ENCODE measurements at places on chromosomes 12 and 14.

DNA sequence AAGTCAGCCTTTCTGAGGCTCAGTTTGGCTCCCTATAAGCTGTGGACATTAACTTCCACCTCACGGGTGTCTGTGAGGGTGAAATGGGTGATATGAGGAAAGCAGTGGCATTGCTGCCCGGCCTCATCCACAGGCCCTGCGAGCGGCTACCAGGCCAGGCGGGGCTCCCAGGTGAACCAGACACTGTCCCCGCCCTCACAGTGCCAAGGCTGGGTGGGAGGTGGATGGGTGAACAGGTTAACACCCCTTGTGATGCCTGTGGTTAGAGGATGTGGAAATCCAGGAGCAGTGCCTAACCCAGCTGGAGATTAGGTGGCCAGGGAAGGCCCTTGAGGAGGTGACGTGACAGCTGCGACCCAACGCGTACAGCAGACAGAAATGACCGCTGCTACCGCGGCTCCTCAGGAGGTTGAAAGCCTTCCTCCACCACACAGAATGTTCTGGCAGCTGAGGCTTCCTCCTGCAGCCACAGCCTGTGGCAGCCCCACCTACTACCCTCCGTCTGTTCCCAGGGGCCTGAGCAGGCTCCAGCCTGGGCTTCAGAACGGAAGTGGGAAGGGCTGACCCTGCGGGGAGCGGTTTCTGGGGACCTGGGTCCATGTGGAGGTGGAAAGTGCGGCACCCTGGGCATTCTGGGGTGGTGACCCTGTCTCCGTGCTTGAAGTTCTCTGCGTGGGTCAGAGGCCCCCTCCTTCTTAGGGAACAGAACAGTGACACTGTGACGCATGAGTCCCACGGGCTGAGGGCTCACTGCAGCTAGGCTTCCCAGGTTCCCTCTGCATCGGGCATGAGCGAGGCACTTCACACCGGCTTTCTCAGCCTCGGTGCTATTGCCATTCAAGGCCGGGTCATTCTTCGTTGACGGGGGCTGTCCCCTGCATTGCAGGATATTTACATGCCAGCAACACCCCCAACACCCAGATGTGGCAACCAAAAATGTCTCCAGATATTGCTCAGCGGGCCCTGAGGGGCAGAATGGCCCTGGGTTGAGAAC, 9.7 kb downstream of the MMAB start:
- DNase-seq: no peak

DNA sequence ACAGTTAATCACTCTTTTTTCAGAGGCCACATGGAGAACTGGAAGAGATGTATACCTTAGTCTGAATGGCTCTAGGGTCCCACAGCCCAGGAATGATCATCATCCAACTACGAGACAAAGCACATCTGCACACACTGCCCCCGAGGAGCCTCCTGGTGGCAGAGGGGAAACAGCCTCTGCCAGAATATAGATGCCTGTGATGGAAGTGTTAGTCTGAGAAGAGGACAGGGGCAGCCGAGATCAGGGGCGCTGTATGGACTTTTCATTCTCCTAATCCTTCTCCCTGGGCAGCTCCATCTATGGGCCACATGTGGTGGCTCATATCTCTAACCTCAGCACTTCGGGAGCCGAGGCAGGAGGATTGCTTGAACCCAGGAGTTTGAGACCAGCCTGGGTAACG, 82.8 kb upstream of the CAPRIN2 start:
- no peak for DNase-seq

DNA sequence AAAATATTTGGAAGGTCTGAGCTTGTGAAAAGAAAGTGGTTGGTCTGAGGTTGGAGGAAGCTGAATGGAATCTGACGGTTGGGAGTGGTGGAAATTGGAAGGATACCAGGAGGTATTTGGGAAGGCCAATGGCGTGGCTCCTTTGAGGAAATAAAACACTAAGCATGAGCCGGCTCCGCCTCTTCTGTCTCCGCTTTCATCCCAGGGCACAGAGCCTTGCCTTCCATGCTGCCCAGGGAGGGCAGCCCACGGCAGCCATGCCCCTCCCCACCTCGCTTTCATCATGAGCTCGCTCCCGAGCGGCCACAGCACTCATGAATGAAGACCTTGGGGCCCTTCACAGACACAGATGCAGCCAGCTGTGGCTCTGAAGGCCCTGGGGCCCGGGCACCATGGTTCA, 36.2 kb downstream of the HSP90AA1 start:
- DNase-seq: no peak

DNA sequence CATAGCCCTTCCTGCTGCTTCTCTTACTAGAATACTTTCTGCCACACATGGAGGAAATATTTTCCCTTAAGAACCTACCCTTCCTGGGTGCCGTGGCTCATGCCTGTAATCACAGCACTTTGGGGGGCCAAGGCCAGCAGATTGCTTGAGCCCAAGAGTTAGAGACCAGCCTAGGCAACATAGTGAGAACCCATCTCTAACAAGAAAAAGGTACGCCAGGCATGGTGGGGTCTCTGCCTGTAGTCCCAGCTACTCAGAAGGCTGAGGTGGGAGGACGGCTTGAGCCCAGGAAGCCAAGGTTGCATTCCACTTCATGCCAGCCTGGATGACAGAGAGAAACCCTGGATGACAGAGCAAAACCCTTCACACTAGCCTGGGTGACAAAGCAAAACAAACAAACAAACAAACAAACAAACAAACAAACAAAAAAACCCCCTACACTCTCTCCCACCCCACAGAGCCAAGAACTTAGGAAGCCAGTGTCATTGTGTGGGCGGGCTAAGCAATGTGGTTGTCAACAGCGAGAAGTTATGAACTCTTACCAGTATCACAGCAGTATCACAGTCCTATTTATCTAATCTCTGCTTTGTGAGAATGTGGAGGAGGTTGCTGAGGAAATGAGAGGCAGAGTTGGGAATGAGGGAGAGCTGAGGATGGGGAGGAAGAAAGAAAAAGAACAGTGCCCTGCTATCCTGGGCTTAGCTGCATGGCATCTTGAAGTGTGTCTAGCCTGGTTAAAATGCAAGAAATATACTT, 53.8 kb upstream of the CLEC14A start:
- no peak for DNase-seq

- DNase-seq: no peak
Observed at GRCh38 chr12:112347581-112347982, 34.6 kb downstream of the HECTD4 start.

DNA sequence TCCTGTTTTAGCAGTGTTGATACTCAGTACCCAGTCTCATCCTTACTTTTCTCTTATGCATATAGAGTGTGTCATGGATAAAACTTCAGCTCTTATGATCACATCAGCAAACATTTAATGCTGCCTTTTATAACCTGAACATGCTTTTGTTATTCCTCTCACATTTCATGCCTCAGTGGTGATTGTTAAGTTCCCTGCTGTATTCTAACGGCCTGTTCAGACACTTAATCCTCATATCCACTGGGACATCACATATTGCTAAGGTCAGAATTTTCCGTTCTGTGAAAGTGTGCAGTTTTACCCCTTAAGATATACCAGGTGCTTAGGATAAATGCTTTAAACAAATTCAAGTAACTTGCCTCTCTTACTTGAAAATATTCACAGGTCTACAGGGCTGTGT, 268.7 kb upstream of the SEL1L start:
- no peak for DNase-seq

DNA sequence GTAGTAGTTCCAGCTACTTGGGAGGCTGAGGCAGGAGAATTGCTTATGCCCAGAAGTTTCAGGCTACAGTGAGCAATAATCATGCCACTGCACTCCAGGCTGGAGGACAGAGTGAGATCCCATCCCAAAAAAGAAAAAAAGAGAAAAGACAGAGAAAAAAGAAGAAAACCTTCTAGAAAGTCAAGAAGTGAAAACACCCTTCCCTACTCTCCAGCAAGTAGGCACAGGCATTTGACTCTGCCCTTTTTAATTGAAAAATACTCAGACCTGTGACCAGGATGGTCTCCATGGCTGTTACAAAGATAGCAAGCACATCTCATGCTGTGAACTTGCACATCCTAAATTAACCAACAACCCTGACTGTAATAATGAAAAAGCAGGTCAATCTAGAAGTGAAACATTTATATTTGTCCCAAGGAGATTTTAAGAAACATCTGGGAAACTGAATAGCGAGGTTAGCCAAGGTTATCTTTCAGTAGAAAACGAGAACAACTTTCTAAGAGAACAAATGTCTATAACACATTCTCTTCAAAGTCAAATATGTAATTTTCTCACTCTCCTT, 2.0 kb downstream of the TMTC1 start:
- DNase-seq: no peak

DNA sequence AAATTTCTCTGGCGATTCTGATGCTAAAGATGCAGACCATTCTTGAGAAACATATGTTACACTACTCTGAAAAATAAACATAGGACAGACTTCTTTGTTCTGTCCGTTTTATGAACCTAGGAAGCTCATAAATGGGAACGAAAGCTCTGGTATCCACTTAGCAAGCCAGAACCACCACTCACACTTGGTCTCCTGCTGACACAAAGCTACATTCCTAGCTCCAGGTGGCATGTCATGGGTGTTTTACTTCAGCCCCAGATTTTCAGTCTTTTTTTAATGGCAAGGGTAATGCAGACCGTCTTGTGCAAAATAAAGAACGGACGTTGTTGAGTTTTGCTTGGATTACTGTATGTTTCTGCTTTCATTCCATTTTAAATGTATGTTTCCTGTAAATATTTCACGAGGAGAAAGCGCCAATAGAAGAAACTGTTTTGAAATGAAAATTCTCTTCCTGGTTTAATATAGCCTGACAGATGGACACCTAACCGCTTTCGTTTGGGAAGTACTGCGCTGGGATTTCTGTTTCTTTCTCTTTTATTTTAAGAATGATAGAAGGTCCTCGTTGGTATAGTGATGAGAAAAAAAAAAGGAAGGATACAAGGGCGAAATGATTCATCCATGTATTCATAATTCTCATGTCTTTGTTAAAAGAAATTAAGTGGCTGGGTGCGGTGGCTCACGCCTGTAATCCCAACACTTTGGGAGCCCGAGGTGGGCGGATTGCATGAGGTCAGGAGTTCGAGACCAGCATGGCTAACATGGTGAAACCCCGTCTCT, 871 bp upstream of the COQ5 start:
- DNase-seq: no peak

GRCh38 chr12:58346032-58346632, 404.8 kb downstream of the ATP23 start:
- no peak for DNase-seq

GRCh38 chr12:31017535-31017934, 56.1 kb upstream of the DDX11 start:
- no peak for DNase-seq

DNA sequence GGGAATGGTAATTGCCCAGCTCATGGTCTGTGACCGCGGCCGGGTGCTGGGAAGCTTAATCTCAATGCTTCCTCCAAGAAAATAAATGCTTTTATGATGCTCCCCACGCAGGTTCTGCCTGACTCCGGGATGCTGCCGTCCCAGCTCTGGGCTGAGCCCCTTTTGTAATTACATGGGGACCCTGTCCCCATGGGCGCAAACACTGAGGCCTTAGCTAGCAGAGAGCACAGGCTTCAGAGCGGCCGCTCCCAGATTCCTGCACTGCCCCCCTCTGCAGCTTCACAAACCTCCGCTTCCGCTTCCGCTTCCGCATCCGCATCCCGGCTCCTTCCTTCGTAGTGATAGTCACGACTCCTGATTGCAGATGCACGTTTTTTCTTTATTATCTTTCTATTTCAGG, 129.5 kb downstream of the KIF26A start:
- DNase-seq: no peak

- no peak for DNase-seq
Observed at GRCh38 chr14:91883753-91884152, 16.4 kb upstream of the TC2N start.

GRCh38 chr12:87809916-87810315, 219.3 kb downstream of the C12orf50 start:
- DNase-seq: no peak

GRCh38 chr12:10339053-10339840, 31.6 kb downstream of the KLRD1 start:
- DNase-seq: no peak

DNA sequence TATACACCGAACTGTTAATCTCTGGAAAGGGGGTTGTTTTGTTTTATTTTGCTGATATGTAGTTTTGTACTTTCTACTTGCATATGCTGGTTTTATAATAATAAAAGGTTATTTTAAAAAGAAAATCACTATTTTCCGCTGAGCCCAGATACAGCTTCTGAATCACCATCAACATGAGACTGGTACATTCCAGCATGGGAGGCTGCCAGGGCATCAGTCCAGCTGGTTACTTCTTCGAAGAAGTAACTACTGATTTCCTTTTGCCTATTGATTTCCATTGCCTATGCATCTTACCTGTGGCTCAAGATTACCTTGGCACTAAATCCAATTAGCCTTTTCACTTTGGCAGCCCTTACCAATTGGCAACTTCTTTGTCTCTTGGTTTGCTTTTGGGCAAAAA, 11.7 kb upstream of the OSBPL8 start:
- no peak for DNase-seq

- DNase-seq: no peak
Observed at GRCh38 chr14:51822499-51822898, 37.9 kb upstream of the GNG2 start.

DNA sequence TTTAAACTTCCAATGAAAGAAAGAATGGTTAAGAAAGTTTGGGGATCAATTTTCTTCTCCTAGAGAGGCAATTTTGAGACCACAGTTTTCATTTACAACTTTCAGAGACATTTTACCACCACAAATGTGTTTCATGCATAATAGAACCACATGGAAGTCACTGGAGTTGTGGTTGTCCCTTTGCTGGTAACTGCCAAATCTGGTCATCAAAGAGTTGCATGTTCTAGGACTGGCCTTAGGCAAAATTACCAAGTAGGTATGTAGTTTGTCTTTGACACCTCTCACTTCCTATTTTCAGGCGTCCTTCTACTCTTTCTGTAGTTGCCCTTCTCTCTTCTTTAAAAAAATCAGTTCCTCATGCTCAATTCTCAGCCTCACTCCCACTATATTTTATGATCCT, 54.3 kb upstream of the TMX1 start:
- DNase-seq: no peak

GRCh38 chr12:4563336-4563735, 1.3 kb downstream of the DYRK4 start:
- no peak for DNase-seq

GRCh38 chr12:111211910-111212757, 156.8 kb downstream of the PHETA1 start:
- no peak for DNase-seq

GRCh38 chr12:53217931-53218307, 10.9 kb upstream of the ITGB7 start:
- no peak for DNase-seq

DNA sequence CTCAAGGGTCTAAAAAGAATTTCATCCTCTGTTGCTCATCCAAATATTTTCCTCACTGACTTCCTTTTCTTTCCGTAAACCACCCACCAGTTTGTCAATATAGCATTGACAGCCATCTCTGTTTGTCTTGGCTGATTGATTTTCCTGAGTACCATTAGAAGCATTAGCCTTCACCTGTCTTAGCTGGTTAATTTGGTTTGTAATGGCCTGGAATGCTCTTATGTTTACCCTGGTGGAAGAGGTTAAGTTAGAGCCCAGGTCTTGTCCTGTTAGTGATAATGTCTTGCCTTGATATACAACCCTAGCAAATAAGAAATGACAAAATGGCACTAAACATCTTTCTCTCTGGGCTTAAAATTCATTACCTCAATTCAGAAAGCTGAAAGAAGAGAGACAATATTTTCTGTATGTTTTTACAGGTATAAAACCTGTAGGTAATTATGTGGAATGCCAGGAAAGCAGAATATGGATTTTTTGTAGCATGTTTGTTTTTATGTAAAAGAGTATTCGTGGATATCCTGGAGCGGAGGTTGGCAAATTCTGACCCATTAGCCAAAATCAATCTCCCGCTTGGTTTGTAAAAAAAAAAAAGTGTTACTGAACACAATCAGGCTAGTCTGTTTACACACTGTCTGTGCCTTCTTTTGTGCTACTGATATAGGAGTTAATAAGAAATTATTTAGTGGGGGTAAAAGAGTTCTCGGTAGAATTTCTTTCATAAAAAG, 224.4 kb upstream of the DAAM1 start:
- DNase-seq: no peak

Data from stimulated activated CD8-positive, alpha-beta memory T cell treated with anti-CD3 and anti-CD28 coated beads, Interleukin-4, amount 100 ng/mL, for 1 hour (primary cell).